Fibroblast of skin of right biceps (primary cell): ENCODE measurements at places on chromosomes 13 and 19.

DNA sequence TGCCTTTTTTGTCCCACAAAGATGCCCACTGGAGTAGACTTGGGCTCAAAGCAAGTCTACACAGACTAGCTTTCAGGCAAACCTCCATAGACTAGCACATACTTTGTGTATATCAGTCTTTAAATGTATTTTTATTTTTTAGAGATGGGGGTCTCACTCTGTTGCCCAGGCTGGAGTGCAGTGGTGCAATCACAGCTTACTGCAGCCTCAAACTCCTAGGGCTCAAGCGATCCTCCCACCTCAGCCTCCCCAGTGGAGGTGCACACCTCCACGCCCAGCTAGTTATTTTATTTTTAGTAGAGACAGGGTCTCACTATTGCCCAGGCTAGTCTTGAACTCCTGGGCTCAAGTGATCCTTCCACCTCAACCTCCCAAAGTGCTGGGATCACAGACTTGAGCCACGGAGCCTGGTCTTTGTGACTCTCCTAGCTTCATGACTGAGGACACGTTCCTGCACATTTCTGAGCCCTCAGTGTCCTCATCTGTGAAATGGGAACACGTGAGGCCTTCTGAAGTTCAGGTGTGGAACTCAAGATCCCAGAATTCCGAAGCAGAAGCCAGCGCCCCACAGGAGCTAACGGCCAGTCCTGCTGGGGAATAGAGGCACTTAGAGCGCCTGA is 5.1 kb upstream of the TPM4 start:
- DNase-seq, result no peak

DNA sequence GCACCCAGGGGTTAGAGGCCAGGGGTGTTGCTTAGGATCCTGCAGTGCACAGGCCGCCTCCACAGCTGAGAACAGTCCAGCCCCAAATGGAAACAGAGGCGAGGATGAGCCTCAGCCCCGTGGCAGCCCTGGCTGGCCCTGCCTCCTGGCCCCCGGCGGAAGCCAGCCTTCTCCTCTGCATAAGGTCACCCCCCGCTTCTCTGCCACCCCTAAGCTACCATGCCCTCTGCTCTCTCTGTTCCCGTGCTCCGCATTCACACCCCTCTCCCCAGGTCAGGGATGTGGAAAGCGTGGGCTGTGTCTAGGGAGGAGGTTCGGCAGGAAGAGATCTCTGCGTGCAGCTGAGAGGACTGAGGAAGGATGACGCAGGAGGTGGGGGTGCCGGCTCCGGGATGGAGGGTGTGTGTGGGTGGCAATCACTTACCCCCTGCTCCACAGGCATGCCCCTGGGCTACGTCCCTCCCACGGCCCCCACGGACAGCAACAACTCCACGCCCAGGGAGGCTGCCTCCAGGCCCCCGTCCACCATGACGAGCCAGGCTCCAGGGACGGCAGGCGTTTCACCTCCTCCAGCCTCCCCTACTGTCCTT is 6.0 kb downstream of the SSC5D start:
- DNase-seq, result peak; percentile 44

DNA sequence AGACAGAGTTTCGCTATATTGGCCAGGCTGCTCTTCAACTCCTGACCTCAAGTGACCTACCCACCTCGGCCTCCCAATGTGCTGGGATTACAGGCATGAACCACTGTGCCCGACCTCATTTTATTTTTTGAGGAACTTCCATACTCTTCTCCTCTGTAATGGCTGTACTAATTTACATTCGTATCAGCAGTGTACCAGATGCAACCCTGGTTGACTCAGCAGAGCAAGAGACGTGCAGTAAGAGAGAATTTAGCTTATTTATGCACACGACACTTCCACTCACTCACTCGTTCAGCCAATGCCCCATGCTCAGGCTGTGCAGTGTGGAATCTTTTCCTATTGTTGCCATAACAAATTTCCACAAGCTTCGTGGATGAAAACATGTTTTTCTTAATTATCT is 6.9 kb downstream of the KIR3DL3 start:
- DNase-seq, result no peak

DNA sequence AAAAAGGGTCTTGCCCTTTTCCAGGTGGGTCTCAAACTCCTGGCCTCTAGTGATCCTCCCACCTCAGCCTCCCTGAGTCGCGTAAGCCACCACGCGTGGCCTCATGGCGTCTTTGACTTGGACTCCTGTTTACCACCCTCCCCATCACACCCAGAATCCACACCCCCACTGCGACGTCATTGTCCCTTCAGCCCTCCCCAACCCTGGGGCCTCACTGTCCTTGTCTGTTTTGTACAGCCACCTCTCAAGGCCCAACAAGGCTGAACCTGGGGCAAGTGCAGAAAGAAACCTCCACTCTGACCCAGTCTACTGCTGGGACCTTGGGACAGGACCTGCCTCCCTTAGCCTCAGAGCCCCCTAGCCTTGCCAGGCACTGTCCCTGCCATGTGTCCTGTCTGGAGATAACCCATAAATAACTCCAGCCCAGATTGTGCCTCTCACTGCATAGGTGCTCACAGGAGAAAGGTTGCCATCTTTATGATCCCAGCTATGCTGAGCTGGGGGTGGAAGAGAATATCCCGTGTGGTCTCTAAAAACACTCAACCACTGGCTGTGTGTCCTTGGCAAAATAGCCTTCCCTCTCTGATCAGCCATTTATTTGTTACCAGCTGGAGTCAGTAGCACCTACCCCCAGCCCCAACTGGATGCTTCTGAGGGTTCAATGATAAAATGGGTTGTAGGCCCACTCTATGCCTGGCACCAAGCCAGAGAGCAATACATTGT is 1.8 kb upstream of the IFI30 start:
- DNase-seq, result no peak

DNA sequence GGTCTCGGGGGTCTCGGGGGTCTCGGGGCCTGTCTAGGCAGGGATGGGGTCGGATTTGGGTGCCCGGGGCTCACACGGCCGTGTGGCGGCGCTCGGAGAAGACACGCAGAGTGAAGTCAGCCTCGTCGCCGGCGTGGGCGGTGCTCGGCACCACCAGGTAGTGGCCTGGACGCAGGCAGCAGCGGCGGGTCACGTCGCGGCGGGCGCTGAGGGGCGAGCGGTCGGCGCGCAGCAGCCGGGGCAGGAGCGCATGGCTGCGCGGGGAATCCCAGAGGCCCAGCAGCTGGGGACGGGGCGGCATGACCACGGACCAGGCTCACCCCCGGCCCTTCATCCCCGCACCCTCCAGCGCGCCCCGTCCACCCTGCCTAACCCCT is 8.2 kb downstream of the CAPN12 start:
- peak; percentile 28 for DNase-seq

GRCh38 chr13:79307433-79307861 is 98.6 kb downstream of the RBM26 start:
- DNase-seq, result no peak

GRCh38 chr19:38880076-38880881 is 2.2 kb upstream of the RINL start:
- DNase-seq, result no peak

DNA sequence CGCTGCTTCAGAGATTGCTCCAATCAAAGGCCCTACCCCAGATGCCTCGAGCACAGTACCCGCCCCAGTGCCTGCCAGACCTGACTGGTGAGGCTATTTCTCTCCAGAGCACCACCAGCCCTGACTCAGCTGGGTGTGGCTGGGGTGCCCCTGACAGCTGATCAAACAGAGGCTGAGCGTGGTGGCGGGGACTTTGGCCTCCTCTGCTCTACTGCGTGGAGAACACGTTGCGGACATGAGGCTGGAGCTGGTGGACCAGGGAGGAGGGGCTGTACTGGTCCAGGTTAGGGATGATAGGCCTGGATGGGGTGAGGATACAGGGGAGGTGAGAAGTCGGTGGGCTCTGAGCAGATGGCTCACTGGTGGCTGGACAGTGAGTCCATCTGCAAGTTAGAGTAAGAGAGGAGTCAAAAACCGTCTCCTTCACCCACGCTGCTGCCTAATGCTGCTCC is 3.5 kb upstream of the DOCK6 start:
- no peak for DNase-seq

- DNase-seq, result peak; percentile 3
Observed at GRCh38 chr13:51913421-51914136, 51.8 kb downstream of the CCDC70 start.

GRCh38 chr13:110470272-110471009 is 91.1 kb downstream of the RAB20 start:
- DNase-seq, result no peak

GRCh38 chr13:99911965-99912566 is 59.5 kb downstream of the ZIC5 start:
- DNase-seq, result no peak

DNA sequence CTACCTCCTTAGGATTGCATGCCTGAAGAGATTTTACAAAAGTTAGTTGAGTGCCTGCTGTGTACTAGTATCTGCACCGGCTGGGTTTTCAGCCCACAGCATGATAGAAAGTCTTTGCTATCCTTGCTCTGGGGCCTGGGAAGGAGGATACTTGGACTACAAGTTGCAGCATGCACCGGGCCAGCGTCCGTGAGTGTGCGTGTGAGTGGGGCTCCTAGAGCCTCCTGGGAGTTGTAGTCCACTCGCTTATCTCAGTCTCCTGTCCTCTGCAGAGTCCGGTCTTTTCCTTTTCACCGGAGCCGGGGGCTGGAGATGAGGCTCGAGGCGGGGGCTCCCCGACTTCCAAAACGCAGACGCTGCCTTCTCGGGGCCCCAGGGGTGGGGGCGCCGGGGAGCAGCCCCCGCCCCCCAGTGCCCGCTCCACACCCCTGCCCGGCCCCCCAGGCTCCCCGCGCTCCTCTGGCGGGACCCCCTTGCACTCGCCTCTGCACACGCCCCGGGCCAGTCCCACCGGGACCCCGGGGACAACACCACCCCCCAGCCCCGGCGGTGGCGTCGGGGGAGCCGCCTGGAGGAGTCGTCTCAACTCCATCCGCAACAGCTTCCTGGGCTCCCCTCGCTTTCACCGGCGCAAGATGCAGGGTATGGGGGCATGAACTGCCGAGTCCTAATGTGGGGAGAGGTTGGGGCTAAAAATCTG is 20.6 kb downstream of the BRSK1 start:
- peak; percentile 36 for DNase-seq

DNA sequence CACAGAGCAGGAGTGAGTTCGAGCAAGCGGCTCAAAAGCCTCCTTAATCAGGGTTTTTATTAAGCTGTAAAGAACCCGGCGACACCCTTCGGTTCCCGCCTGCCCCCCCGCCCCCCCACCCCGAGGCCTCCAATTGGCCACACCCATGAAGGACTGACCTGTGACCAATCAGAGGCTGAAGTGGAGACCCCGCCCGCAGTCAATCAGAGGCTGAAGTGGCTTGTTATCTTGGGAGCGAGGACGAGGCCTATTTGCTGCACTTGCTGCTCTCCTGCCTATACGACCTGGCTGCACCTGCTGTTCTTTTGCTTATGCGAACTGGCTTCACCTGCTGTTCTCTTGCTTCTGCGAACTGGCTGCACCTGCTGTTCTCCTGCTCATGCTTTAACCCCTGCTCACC is 844.9 kb downstream of the OLFM4 start:
- DNase-seq, result no peak

DNA sequence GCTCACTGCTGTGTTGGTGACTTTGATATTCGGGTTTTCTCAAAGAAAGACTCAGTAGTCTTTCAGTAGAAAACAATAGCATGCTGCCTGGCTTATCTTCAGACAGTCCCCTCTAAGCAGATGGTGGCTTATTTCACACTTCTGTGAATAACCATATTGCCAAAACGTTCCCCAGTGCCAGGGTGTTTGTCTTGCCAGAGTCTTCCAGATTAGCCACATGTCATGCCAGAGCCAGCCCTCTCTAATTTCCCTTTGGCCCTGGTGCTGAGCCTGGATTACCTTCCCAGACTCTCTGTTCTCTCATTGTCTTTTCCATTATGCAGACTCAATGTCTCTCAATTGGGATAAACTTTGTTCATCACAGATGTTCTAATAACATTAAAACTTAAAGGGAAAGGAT is 488.0 kb upstream of the ATXN8OS start:
- DNase-seq, result no peak

- no peak for DNase-seq
Observed at GRCh38 chr13:102089177-102089576, 312.7 kb downstream of the FGF14 start.

DNA sequence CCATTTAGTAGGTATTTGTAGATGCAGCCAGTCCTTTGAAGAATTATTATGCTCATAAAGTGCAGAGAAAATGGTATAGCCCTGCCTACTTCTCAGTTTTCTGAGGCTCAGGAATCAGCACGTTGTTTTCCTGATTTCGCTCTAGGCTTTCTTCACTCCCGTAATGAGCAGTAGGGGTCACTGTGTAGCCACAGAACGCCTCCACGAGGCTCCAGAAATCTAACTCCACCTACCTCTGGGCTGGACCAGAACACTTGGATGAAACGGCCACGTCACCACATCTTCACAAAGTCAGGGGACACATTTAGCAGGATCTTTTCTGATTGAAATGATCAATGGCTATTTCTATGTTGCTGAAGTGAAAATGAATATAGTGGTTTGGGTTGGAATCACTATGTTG is 49.8 kb upstream of the GTF3A start:
- DNase-seq, result peak; percentile 80

GRCh38 chr13:111058796-111059506 is 56.2 kb upstream of the ARHGEF7 start:
- peak; percentile 43 for DNase-seq

- no peak for DNase-seq
Observed at GRCh38 chr19:49872245-49873128, 4.7 kb downstream of the AKT1S1 start.

- DNase-seq, result no peak
Observed at GRCh38 chr13:111916201-111916600, 150.7 kb upstream of the SOX1 start.

DNA sequence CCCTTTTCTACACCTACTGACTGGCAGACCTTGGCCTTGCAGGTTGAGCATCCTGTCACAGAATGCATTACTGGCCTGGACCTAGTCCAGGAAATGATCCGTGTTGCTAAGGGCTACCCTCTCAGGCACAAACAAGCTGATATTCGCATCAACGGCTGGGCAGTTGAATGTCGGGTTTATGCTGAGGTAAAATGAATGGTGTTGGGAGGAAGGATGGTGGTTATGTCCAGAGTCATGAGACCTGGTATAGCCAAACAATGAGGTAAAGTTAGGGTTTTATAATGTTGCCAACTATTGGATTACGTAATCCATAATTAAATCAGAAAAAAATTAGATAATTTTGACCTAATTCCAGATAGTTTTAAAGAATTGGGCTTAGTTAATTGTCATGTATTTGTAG is 212.5 kb downstream of the PCCA start:
- peak; percentile 7 for DNase-seq

GRCh38 chr13:114131583-114132418 is 622 bp downstream of the RASA3 start:
- DNase-seq, result peak; percentile 40
